Left ventricle myocardium superior (tissue), 1 donor: ENCODE measurements at places on chromosomes 6 and 20. TPM values are rescaled to one million over a fixed set of nuclear protein-coding genes. Genes with fewer than 3 reads are reported as not detected.
A peak's percentile ranks its signal among the peaks of the same experiment; 100 is the strongest.

GRCh38 chr6:2434912-2435311, 189.5 kb upstream of the GMDS start:
- DNase-seq, result no peak

DNA sequence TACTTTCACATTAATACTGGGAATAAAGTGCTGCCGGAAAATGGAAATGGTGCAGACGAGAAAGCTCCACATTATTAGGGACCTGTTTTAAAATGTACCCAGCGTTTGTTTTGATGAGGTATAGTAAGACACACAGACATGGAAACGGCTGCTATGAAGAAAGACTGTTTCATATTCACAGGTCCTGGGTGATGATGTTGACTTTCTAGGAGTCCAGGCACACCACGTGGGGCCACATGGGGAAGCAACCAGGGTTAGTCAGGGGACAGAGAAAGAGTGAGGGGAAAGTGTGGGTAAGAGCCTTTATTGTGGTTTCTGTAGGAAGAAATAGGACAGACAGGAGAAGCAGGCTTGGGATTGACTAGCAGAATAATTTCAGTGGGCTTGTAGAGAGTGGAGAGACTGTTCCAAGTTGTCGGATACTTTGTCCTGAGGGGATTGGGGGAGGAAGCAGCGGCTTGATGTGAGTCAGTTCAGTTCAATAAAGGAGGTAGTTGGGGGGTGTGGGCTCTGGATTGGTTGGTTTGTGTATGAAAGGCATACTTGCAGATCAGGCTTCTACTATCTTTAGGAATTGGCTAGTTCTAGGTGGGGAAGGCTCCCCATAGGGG, 112.0 kb upstream of the MCHR2 start:
- DNase-seq, result no peak

DNA sequence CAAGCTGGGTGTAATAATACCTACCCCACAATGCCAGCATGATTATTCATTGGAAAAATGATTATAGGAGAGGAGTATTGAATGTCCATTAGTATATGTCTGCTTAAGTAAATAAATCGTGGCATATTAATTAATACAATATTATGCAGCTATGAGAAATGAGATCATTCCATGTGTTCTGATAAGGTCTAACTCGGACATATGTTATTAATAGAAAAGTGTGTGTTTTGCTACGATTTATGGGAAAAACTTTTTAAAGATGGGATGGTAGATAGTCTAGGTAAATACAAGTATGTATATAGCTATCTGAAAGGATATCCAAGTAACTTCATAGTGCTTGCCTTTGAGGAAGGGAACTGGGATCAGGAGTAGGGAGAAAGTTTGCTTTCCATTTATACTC, 61.5 kb upstream of the CDKAL1 start:
- DNase-seq, result no peak

GRCh38 chr20:19207541-19207940, 4.9 kb upstream of the SLC24A3 start:
- no peak for DNase-seq

DNA sequence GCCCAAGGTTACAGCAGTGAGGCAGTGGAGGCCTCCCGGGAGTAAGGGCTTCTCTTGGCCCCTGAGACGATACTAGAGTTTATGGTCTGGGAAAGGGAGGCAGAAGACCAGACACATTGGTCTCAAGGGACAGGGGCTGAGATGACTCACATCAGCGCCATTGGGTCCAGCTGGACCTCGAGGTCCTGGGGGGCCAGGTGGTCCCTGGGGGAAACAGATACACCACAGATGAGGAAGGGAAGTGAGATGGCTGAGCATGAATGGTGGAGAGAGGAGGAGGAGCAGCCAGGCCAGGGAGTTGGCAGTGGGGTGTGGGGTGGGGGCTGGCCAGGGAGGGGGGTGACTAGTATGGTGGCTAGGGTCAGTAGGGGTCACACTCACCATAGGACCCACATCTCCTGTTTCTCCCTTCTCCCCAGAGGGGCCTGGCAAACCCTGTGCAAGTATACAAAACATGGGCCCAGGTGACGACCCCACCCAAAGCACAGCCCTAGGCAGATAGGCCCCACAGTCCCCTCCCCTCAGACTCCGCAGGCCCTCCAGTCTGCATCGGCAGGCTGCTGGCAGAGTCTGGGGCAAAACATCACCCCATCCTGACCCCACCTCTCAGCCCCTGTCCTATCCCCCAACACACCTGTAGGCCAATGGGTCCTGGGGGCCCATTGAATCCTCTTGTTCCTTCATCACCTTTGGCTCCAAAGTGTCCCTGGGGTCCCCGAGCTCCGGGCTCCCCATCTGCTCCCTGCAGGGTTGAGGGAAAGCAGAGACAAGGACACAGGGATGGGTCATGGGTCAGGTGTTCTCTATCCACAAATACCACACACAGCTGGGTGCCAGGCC, 21.9 kb downstream of the COL11A2 start:
- no peak for DNase-seq

GRCh38 chr6:10385524-10386132, 29.2 kb downstream of the TFAP2A start:
- no peak for DNase-seq

DNA sequence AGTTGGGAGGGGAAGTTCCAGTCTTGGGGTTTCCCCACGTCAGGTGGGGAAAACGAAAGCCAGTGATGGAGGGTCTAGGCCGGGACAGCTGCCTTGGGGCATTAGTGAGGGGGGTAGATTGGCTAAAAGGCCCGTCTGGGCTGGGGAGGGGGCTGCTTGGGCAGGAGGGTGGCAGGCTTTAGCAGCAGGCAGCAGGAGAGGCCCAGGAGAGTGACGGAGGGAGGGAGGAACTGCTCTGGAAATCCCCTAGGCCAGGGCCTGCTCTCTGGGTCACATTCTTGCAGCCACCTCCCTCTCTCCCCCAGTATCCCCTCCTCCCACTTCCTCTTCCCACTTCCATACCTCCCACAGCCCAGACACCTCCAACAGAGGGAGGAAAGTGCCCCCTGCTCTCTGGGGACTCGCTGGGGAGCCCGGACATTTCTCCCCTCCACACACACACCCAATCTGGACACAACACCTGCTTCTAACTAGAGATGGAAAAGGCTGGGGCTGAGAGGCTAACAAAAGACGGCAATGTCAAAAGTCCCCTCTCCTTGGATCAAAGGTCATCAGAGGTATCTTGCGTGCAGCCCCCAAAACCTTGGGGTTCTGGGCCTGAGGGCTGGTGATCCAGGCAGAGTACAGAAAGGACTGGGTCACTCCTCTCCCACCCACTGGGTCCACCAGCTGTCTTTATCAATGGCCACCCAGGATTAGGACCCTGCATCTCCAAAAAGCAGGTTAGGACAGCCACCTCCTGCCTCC, 1.8 kb downstream of the NFKBIE start:
- DNase-seq, result no peak

SDHAF4 gene
- 17.0 TPM for total RNA-seq

DNA sequence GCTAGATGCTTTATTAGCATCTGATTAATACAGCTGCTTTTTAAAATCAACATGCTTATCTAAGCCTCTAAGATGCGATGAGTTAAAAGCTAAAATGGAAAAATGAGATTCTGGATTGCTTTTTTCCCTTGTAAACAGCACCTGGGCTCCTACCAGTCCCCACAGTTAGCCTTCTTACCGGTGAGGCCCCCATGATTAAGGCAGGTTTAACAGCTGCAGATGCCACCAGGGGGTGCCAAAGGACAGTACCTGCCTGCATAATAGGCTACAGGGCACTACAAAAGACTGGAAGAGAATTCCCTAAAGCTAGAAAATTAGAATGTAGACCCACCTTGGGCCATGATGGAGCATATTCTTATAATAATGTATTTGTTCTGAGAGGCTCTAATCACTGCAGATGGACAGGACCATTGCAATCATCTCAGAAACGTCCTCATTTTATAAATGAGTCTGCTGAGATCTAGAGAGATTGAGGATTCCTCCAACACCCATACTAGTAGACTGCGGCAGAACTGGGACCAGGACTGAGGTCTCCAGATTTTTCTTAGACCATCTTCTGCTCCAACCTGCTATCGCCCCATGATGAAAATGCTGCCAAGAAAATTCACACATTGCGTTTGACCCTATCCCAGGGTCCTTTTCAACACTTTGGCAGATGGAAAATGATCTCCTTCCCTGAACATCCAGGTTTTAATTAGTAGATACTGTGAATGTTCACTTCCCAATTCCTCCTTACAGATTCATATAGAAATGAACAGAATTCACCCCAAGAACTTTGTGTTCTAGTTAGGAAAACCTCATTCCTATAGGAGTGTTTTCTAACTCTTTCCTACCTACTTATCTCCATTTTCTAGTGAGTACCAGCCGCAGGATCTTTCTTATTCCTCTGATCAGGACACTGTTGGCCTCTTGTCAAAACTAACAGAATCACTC, 148.8 kb downstream of the RPS12 start:
- peak; percentile 82 for DNase-seq

MYH7B gene
- 297 TPM for total RNA-seq

GRCh38 chr20:64130876-64131275, 23.5 kb upstream of the NPBWR2 start:
- DNase-seq, result no peak

DNA sequence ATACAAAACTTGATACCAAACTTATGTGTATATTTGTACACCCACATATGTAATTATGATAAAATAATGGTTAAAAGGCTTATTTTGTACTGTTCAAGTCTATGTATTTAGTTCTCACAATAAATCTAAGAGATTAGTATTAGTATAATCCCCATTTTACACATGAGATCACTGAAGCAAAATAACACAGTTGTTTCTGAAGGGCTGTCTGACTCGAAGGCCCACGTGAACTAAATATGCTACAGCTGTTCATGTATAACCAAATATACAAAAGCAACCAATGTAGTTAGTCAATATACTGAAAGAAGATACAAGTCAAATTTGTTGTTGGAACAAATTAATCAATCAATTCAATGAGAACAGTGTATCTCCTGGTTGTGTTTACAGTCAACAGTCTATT, 959.2 kb downstream of the EPHA7 start:
- no peak for DNase-seq

GRCh38 chr20:57323034-57323433, 6.6 kb upstream of the SPO11 start:
- DNase-seq, result no peak

DNA sequence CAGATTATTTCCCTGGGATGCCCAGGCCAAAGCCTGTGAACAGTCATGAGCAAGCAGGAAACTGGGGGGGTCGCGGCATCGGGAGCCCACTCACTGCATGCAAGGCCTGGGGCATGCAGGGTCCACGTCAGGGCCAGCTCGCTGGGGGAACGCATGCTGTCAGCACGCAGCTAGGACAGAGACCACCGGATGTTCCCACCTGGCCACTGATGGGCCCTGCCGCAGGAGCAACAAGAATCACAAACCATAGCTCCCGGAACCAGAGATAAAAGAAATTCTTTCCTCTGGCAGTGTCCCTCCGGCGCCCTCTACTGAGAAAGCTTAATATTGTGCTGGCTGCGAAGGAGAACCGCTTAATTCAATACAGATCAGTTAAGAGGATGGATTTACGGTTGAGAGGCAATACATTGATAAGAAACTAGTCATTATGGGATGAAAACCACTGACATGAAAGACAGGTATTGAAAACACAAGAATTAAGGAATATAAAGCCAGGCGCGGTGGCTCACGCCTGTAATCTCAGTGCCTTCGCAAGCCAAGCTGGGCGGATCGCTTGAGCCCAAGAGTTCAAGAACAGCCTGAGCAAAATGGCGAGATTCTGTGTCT, 32.6 kb downstream of the C6orf15 start:
- peak; percentile 51 for DNase-seq

DNA sequence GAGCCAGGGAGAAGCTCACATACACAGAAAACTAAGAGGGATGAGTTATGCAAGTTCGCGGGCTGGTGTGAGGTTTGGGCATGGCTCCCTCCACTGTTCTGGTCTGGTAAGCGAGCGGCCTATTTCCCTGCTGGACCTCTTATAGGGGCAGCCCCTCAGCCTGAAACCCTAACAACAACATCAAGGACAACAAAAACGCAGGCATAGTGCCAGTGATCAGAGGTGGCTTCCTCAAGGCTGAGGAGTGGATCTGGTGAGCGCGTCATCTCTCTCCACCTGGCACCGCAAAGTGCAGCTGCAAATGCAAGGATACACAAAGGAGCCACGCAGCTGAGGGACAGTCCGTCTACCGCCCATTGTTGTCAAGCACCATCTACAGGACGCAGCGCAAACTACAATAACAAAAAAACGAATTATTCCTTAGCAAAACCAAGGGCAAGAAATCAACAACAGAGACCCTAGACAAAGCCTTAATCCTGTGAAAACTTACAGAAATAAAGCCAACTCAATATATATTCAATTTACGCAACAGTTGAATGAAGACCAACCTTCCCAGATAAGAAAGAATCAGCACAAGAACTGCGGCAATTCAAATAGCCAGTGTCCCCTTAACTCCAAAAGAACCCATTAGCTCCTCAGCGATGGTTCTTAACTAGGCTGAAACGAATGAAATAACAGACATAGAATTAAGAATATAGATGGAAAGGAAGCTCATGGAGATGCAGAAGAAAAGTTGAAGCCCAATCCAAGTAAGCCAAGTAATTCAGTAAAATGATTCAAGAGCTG, 9.2 kb upstream of the DEFB110 start:
- DNase-seq, result no peak

SSTR4 gene
- total RNA-seq, result not detected

GRCh38 chr20:6450841-6451240, 316.6 kb upstream of the BMP2 start:
- no peak for DNase-seq

PLN gene
- total RNA-seq, result 2,753 TPM

TMEM151B gene
- not detected for total RNA-seq

DNA sequence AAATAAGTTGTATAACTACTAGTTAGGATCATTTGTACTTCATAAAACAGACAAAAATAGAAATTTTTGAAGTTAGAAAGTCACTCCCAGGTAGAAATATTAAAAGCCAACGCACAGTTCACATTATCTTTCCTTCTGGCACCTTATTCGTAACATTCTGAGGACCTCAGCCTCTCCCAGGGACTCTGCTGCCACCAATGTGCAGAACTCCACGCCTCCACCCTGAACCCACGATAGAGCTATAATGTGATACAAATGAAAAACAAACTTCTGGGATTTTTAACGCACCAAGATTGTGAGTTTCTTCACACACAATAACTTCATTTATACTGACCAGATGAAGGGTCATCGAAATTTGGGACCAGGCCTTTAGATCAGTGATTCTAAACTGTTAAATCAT, 9.5 kb downstream of the BMP7 start:
- DNase-seq, result no peak

HMGN3 gene
- 166 TPM for total RNA-seq

GRCh38 chr20:53023732-53024520, 51.8 kb downstream of the TSHZ2 start:
- DNase-seq, result no peak

- DNase-seq, result no peak
Observed at GRCh38 chr6:113586413-113587077, 270.6 kb upstream of the MARCKS start.

HINT3 gene
- 40.8 TPM for total RNA-seq

GRCh38 chr20:17107127-17107526, 119.7 kb upstream of the PCSK2 start:
- DNase-seq, result no peak
